Left renal pelvis (tissue), 4 donors: ENCODE measurements at places on chromosomes 3 and 15.

DNA sequence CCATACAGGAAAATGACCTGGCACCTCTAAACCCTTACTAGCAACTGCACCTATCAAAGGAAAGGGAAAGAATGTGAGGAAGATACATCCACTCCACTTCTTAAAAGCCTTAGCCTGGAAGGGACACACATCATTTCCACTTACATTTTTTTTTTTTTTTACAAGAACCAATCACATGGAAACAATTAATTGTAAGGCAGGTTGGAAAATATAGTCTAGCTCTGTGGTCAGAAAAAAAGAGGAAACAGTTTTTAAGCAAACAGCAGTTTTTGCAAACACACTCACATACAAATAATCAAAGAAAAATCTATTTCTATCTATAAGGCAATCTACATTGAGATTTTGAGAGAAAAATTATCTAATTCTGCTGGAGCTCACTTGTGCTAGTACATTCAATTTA is 98.9 kb upstream of the SPRED1 start:
- no peak for DNase-seq

DNA sequence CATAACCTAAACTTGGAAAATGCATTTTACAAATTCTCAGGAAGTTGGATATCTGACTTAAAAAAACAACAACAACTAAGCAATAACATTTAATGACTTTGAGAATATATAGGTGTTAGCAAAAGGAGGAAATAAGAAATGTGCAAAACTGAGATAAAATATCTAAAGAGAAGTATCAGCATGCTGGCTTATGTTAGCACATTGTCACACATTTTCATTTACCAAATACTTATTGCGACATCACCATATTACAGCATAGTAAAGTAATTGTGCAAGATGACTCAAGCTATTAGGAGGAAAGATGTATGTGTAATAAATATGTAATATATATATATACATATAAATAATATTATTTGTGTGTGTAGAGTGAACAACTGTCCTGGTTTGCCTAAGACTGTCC is 9.2 kb downstream of the PTX3 start:
- no peak for DNase-seq

GRCh38 chr3:34381243-34381642 is 582.8 kb downstream of the PDCD6IP start:
- DNase-seq = no peak

DNA sequence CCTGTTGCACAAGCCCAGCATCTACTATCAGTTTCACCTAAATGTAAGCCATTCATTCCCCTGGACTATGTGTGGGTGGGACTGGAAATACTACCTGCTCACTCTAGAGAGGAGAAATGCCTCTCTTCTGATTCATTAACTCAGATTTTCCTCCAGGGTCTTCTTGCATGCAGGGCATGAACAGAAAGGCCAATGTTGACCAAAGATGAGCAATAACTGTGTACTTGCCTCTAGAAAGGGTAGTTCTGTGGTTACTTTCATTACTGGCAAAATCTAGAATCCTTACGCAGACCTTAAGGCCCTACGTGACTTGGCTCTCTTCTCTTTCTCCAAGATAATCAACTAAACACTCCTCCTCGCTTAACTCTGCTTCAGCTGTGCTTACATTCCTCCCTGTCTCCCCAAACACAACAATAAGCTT is 81.4 kb upstream of the PSMD6 start:
- no peak for DNase-seq

GRCh38 chr3:167895178-167895577 is 159.7 kb downstream of the SERPINI1 start:
- DNase-seq = no peak

DNA sequence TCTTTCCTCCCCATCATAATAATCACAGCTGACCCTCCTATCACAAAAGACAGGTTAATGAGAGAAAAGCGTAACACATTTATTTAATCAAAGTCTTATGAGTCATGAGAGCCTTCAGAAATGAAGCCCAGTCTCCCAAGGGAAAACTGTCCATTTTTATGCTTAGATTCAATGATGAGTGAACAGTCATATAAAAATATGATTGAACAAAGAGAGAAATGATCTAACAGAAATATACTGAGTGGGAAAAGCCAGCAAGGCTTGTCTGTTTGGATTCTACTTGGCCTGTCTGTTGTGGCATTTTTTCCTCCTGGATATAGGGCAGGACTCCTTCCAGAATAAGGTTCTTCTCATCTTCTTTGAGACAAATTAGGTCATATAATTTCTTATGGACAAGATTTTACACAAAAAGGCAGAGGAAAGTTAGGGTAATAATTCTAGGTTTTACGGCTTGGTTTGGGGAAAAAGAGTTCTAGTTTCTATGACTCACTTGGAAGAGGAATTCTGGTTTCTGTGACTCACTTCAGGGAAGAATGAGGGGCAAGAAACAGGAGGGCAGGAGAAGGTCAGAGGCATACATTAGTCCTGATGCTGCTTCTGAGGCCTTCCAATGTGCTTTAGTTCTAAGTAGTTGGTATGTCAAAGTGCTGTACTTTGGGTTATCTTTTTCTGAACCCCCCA is 534.2 kb downstream of the ZIC1 start:
- DNase-seq = no peak

GRCh38 chr15:77486542-77487468 is 66.1 kb downstream of the HMG20A start:
- no peak for DNase-seq

DNA sequence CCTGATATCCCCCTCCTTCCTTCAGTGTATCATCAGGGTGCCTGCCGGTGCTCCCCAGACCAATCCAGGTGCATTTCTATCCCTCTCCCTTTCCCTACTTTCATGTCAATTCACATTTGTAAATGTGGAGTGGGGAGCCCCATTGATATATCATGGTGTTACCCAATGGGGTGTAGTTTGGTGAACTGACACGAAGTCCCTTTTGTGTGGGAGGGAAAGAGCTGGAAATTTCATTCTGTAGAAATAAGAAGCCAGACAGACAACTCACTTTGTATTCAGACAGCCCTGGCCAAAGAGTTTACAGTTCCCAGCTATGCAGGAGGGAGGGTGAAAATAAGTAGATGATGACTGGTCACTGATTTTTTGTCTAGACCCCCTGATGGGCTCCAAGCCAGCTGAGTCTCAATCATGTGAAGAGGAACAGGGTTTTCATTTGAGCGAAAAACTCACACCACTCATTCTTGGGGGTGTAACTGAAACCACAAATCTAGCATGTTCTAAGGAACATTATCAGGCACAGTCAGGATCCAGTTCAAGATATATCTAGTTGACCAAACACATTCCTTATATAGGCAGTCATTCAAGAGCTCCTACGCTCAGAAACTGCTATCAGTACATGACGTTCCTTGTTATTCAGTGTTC is 58.9 kb downstream of the LMCD1 start:
- no peak for DNase-seq

- no peak for DNase-seq
Observed at GRCh38 chr3:69775751-69776150, 36.5 kb downstream of the MITF start.

DNA sequence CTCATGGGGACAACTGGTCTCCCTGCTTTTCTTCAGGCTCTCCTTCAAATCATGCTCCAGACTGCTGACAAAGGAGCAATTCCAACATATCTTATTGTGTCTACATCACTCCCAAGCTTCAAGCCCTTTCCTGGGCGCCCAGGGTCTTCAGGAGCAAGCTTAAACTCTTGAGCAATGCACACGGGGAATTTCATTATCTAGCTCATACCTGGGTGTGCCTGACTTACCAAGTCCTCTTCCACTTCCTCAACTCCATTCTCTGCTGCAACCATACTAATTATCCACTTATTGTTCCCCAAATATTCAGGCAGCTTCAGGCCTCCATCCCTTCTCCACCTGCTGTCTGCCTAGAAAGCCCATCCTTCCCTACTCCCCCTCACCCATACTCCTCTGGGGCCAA is 50.6 kb downstream of the B3GNT5 start:
- DNase-seq = no peak

- DNase-seq = no peak
Observed at GRCh38 chr3:188531210-188531609, 377.3 kb downstream of the LPP start.

DNA sequence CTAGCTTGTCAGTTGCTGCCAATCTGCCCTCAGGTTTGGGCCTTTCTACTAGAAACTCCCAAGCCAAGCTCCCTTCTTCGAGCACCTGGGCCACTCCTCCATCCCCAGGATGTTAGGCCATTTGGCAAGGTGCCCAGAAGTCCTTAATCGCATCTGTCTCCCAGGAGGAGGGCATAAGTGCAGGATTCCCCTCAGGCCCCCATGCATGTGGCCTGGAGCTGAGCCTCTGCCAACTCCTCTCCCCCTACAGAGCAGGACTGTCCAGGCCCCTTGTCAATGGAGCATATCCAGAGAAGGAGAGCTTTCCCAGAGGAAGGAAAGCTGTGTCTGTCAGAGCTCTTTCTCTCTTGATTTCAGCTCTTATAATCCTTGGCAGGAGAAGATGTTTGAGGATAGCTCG is 182.6 kb upstream of the ROPN1 start:
- no peak for DNase-seq

DNA sequence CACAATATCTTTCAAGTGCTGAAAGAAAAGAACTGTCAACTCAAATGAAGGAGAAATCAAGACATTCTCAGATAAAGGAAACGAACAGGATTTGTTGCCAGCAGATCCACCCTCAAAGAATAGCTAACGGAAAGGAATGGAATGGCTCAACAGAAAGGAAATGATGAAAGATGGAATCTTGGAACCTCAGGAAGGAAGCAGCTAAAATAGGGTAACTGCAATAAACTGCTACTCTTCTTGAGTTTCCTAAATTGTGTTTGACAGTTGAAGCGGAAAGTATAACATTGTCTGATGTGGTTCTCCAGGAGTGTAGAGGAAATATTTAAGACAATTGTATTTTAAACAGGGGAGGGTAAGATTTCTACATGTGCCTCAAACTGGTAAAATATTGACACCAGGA is 22.0 kb downstream of the PRR23E start:
- DNase-seq = no peak

GRCh38 chr3:115667738-115668065 is 44.4 kb downstream of the GAP43 start:
- DNase-seq = no peak

GRCh38 chr3:47910233-47910632 is 106.0 kb downstream of the MAP4 start:
- DNase-seq = no peak

DNA sequence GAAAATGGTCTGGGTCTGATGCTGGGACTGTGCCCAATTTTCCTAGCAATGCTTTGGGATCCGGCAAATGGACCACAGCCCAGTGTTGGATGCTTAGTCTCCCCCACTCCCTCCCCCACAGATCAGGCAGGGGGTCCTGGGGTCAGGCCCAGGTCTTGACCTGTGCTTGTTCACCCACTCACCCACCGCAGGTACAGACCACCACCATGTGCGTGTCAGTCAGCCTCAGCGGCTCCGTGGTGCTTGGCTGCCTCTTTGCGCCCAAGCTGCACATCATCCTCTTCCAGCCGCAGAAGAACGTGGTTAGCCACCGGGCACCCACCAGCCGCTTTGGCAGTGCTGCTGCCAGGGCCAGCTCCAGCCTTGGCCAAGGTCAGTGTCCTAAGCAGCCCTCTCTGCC is 10.6 kb downstream of the GRM2 start:
- no peak for DNase-seq

DNA sequence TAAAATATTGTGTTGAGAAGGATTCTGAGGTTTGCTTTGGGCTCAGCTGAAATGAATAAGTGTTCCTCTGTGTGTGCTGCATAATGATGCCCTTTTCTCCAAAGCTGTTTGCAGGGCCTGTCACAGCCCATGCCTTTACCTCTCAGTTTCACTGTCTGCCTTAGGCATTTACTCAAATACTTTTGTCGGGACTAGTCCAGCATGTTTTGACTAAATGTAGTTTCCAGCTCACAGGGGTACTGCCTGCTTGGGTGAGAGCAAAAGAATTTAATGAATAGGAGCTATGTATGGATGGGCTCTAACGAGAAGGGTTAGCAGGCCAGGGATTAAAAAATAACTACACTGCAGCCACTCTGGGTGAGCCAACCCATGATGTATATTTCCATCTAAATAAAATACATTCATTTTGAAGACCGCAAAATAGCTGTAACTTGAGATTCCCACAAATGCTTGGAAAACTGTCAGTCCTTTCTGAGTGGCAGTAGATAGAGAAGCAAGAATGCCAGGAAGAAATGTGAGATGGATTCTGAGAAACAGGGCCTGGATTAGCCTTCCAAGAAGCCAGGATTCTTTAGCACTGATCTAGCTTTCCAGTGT is 549.2 kb upstream of the TBL1XR1 start:
- no peak for DNase-seq

- no peak for DNase-seq
Observed at GRCh38 chr15:88835646-88836045, 32.4 kb downstream of the ACAN start.

DNA sequence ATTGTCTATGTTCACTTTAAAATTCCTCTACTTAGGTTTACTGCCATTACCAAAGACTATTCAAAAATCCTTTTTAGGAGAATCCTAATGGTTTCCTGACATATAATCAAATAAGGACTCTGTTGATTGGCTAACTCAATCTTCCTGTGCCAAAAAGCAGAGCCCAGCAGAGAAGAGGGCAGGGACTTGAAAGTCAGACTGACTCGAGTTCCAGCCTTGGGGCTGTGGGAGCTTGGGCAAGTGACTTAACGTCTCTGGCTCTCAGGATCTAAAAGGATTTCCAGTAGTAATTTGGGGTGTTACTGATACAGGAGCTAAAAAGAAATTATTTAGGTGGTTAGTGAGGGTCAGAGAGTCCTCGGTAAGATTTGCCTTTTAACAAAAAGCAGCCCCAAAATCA is 10.9 kb downstream of the CCR5 start:
- no peak for DNase-seq

DNA sequence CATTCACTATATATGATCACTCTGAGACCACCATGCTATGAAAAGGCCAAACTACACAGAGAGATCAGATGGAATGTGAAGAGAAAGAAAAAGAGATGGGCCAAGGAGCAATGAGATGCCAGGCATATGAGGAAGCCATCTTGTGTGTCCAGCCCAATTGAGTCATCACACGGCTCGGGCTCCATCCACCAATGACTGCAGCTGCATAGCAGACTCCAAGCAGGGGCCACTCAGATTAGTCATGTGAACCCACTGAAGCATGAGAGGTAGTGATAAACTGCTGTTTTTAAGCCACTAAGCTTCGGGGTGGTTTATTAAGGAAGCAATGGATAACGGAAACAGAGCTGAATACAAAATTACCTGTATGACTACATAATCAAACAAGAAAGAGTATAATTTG is 185.9 kb downstream of the SUCLG2 start:
- DNase-seq = no peak

DNA sequence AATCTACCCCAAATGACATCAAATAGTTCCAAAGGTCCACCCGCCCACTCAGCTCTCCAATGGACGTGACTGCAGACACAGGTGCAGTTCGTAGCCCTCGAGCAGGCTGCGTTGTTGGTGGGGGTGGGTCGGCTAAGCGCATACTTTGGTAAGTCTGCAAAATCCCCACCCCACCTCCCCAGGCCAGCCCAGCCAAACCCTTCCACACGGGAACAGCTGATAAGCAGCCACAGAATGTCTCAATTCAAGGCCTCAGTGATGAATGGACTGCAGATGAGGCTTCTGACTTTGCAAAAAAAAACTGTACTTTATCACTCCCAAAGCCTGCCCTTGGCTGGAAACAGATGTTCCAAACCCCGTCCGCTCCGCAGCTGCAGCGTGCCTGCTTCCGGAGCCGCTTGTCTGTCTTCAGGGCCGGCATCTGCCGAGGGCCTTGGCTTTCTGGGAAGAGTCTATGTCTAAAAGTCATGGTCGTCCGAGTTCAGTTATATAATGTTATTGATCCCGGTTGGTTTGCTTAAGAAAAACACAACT is 38.2 kb downstream of the PCSK6 start:
- peak; percentile 33 for DNase-seq
